Transverse colon (tissue), 4 donors: ENCODE measurements at places on chromosomes 1 and 21. TPM values are rescaled to one million over a fixed set of nuclear protein-coding genes. Genes with fewer than 3 reads are reported as not detected.

DNA sequence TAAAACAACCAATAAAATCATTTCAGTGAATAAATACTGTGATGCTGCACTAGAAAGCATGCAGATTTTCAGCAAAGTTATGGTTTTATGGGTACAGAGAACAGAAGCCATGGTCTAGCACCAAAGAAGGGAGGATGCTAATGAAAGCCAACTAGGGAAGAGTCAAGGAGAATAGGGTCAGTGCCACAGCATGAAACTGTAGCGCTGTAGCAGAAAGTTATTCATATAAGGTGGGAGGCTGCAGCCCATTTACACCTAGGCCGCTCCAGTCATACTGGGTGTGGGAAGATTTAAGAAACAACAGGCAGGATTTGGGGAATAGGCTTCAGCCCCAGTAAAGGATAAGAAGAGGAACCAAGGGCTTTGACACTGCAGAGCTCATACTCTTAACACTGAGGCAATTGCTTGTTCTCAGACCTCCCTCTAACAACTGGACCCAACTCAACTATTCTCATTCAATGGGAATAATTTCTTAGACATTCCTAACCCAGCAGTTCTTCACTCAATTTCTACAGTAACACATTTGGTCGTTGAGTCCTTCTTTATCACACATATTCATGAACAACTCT, 4.4 kb downstream of the IFI16 start:
- no peak for DNase-seq

Gene CA14
- total RNA-seq, result 1.1 TPM

Gene OR2T33
- total RNA-seq, result not detected

Gene SPRR2A
- total RNA-seq, result not detected

Gene WLS
- 117 TPM for total RNA-seq

Gene ECE1
- total RNA-seq, result 55.9 TPM

DNA sequence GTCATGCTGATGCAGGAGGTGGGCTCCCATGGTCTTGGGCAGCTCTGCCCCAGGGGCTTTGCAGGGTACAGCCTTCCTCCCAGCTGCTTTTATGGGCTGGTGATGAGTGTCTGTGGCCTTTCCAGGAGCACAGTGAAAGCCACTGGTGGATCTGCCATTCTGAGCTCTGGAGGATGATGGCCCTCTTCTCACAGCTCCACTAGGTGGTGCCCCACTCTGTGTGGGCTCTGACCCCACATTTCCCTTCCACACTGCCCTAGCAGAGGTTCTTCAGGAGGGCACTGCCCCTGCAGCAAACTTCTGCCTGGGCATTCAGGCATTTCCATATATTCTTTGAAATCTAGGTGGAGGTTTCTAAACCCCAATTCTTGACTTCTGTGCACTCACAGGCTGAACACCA, 1188.6 kb downstream of the MRPL39 start:
- no peak for DNase-seq

DNA sequence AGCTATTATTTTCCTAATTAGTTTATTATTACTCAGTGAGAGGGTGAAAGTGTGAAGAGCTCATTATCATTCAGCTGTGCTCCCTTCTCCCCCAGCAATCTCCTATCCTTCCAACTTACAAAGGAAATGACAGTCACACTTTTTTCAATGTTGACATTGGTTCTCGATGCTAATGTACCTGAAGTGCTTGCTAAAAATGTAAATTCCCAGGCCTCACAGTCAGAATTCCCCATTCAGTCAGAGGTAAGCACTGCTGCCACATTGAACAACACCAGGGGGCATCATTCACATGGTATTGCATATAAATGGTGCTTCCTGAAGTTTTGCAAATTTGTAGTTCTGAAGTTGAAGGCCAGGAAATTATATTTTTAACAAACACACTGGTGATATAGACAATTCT, 132.7 kb upstream of the FOXD3 start:
- DNase-seq, result no peak

- no peak for DNase-seq
Observed at GRCh38 chr1:178706432-178706831, 18.6 kb upstream of the RALGPS2 start.

DNA sequence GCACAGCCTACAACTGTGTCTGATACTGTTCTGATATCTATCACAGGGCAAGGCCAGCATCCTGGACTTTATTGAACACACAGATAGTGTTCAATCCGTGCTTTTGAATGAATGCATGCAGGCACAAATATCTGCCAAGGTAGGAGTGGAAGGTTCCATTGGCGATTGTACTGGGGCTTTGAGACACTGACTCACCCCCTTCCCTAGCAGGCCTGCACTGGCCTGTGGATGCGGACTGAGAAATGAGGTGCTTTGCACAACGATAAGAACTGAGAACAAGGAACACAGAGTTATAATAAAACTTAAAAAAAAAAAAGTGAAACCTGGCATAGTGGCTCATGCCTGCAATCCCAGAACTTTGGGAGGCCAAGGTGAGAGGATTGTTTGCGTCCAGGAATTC, 62.4 kb upstream of the NGF start:
- DNase-seq, result no peak

Gene GIPC2
- 40.1 TPM for total RNA-seq

DNA sequence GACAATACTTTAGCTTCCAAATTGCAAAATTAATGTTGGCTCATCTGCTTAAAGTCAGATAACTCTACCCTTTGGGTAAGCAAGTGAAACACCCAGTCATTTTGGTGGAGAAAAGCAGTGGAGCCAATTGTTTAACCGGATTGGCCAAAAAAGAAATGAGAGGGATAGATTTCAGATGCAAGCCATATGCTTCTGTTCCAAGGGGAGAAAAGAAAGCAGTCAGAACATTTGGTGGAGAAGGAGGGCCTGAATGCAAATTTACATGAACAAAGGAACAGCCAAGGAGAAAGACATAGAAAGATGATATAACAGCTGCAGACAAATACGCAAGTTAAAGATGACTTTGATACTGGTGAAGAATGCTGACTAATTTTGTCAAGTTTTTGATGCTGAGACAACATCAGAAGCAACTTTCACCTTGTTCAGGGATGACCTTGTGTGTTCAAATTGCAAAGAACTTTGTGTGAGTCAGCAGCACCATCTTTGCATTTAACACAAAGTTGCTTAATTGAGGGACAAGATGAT, 173.1 kb downstream of the TGFB2 start:
- DNase-seq, result no peak

Gene SEC16B
- total RNA-seq, result 18.1 TPM

Gene GRIK3
- total RNA-seq, result 9.8 TPM

DNA sequence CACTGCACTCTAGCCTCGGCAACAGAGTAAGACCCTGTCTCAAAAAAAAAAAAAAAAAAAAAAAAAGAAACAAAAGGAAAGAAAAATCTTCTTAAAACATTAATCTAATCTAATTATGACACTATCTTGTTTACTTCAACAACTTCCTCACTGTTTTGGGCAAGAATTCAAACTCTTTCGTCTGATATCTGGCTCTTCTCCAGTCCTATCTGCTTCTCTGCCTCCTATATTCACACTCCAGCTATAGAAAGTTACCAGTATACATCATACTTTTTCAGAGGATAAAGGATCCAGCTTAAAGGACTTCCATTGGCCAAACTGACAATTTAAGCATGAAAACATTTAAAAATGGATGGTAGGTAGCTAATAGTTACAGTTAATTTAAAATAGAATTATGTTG, 47.3 kb downstream of the EIF2B3 start:
- no peak for DNase-seq

Gene NUAK2
- 27.4 TPM for total RNA-seq

- DNase-seq, result no peak
Observed at GRCh38 chr1:6534248-6534822, 20.0 kb downstream of the NOL9 start.

Gene AADACL4
- not detected for total RNA-seq

DNA sequence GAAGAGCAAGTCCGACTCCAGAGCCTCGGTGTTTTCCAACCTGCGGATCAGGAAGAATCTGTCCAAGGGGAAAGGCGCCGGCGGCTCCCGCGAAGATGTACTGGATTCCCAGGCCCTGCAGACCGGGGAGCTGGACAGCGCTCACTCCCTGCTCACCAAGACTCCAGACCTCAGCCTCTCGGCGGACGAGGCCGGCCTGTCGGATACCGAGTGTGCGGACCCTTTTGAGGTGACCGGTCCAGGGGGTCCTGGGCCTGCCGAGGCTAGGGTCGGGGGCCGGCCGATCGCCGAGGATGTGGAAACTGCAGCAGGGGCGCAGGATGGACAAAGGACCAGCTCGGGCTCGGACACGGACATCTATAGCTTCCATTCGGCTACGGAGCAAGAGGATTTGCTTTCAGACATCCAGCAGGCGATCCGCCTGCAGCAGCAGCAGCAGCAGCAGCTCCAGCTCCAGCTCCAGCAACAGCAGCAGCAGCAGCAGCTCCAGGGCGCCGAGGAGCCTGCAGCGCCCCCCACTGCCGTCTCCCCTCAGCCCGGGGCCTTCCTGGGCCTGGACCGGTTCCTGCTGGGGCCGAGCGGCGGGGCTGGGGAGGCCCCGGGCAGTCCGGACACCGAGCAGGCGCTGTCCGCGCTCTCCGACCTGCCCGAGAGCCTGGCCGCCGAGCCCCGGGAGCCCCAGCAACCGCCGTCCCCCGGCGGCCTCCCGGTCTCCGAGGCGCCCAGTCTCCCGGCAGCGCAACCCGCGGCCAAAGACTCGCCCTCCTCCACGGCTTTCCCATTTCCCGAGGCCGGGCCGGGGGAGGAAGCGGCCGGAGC, 827 bp downstream of the FMN2 start:
- peak; percentile 9 for DNase-seq

DNA sequence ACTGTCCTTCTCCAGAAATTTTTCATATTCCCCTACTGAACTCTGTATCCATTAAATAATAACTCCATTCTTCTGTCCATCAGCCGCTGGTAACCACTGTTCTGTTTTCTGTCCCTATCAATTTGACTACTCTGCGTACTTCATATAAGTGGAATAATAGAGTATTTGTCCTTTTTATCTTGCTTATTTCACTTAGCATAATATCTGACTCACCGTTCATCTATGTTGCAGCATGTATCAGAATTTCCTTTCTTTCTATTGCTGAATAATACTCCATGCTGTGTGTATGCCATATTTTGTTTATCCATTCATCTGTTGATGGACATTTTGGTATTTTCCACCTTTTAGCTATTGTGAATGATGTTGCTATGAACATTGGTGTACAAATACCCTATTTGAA, 71.9 kb downstream of the CEP350 start:
- DNase-seq, result no peak

DNA sequence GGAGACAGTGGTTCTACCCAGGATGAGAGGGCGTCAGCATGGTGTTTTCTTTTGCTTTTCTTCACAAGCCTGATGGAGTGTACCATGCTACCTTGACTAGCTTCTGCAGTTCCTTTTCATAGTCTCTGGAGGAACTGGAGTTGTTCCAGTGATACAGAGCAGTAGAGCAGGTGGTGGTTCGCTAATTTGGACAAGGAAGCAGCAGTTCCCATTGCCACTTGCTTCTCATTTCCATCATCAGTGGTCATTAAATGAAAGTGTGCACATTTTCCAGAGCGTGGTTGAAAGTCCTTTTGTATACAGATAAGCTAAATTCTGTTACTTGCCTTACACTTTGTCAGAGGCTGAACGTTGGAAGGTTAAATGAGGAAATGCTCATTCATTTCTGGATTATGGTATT, 182.3 kb downstream of the C1orf21 start:
- no peak for DNase-seq

Gene ERG
- total RNA-seq, result 4.1 TPM

Gene OTUD7B
- total RNA-seq, result 26.8 TPM

- DNase-seq, result no peak
Observed at GRCh38 chr1:179807291-179807690, 64.2 kb downstream of the FAM163A start.

- no peak for DNase-seq
Observed at GRCh38 chr1:66598670-66599069, 64.7 kb downstream of the SGIP1 start.

GRCh38 chr1:116001739-116002487, 25.6 kb downstream of the SLC22A15 start:
- no peak for DNase-seq

- DNase-seq, result no peak
Observed at GRCh38 chr1:239139801-239140200, 246.6 kb upstream of the CHRM3 start.

DNA sequence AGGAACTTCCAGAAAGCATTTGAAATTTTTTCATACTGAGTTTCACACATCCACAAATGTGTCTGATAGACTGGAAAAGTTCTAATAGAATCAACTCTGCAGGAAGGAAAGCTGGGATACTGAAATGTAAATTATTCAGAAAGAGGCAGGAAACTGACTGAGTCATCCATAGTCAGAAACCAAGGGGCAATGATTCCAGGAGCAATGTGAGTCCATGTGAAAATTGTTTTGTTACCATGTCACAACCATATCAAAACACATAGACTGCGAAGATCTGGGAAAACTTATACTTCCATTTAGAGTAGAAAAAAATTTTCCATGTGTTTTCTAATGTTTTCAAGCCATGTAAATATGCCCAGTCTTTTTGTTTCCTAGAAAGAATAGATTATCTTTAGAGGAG, 142.3 kb upstream of the TMPRSS15 start:
- no peak for DNase-seq

DNA sequence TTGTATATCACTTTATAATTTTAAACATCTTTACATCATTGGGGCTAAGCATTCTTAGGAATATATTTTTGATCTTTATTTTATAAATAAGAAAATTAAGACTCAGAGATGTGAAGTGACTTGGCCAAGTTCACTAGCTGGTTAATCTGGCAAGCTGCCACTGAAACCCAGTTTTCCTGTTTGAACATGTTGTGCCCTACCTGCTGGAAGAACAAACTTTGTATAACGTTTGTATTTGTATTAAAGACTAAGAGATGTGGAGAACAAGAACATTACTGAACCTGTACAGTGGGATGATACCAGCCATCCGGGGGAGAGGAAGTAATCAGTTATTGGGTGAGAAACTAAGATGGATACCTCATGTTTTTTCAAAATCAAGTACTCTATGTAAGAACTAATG, 77.2 kb upstream of the SIPA1L2 start:
- no peak for DNase-seq

DNA sequence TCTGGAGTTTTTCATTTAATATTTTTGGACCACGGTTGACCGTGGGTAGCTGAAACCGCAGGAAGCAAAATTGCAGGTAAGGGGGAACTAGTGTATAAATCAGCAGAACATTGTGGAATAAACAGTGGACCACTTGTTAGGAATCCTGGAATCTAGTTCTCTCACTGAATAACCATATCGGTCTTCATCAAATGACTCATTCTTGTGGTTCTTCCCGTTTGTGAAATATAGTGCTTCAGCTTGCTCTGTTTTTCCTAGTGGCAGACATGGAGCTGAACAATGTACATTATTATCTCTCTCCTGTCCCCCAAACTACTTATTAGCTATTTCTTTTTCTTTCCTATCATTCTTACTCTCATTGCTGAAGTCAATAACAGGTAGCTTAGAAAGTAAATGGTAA, 61.9 kb downstream of the HSPA13 start:
- DNase-seq, result no peak

Gene IRF6
- total RNA-seq, result 38.2 TPM

Gene NIT1
- total RNA-seq, result 76.6 TPM

DNA sequence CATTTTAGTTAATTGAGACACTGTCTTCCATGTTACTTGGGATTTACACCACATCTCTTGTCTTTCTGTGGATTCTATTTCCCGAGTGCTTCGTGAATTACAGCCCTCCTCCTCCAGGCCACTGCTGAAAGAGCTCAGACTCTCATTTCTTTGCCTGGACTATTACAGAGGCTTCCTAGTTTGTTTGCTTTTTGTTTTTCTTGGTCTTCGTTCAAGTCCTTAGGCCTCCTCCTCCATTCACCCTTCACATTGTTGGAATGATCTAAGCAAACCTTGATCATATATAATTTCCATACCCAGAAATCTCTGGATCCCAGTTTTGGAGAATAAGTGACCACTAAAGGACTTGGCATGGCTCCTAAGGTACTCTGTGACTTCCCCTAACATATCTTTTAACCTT, 94.1 kb downstream of the CNIH3 start:
- no peak for DNase-seq
